ENCODE measurements at places on chromosomes 3 and 15.

GRCh38 chr3:31284776-31285175 lies 247.9 kb upstream of the STT3B start:
- DNase-seq = no peak

DNA sequence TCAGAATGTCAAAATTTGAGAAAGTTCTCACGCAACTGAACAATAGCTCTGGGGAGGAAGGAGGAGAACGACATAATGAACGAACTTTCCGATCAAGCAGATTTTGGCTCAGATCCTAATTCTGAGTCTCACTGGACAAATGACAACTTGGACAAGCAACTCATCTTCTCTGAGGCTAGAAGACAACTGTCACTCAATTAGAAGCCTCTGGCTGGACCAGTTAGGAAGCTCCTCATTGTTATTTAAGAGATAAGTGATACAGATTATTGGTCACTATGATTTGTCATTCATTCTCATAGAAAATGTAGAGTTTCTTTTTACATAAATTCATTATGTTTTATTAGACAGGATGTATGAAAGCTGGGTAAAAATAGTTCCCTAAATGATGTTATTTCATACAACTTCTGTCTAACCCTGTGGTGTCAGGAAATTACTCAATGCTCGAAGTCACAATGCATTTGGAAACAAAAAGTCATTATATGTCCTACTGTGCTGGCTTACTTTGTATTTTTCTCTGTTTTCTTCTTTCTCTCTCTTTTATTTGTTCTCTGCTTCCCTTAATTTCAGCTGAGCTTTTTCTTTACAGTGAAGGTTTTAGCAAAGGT lies 11.0 kb upstream of the C3orf49 start:
- no peak for DNase-seq

DNA sequence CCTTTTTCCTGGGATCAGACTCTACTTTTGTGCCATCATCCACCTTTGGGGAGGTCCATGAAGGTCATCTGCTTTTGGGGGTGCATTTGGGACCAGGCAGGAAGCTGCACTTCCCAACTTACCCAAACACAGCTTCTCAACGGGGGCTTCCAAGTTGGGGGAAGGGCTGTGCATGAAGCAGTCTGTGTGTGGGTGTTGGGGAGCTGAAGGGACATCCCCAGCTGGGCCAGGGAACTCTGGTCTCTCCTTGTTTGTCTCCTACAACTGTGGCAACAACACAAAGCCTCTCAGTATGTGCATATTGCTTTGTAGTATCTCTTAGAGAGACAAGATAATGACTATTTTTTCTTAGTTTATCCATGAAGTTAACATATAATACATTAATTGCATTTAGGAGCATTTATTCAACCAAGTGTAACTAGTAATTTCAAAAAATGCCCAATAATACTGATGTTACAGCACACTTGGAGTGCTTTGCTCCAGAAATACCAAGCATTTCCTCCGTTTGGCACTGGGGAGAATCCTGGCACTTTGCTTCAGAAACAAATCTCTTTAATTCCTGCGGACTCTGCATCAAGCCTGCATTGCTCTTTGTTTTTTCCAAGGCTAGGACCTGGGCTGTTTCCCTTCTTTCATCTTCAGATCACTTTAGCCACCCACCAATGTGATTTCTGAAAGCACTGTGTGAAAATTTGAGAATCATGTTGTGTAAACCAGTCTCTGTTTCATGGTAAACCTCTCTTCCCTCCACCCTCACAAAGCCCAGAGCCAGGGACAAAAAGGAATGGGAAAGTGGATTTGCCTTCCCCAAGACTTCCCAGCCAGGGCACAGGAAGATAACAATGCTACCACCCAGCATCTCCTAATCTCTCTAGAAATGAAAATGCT lies 126.2 kb upstream of the PFN2 start:
- DNase-seq = no peak

- no peak for DNase-seq
Observed at GRCh38 chr3:194212161-194212844, 76.4 kb downstream of the HES1 start.

DNA sequence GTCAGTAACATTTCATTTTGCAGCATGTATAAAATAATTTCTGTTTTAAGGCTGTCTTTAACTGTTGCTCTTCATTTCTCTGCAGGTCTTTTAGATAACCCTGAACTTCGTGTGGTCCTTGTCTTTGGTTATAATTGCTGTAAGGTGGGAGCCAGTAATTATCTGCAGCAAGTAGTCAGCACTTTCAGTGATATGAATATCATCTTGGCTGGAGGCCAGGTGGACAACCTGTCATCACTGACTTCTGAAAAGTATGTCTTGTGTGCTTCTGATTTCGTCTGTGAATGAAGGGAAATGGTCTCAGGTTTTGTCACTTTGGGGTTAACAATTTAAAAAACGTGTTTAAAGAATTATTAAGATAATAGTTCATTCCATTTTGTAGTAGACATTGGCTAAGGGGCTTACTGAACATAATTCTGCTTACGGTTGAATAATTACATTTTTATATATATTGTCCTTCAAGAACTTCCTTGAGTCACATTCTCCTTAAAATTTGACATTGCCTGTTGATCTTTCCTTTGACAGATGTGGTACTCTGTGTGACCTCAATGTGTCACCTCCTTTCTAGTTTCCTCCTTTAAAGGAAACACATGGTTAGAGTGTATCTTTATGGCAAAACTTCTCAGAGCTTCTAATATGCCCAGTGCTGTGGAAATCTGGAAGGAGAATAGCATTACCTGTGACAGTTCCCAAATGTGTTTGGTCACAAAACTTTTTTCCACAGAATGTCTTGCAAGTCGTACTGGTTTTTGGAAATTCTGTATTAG lies 26.3 kb downstream of the FBXO22 start:
- DNase-seq = no peak

DNA sequence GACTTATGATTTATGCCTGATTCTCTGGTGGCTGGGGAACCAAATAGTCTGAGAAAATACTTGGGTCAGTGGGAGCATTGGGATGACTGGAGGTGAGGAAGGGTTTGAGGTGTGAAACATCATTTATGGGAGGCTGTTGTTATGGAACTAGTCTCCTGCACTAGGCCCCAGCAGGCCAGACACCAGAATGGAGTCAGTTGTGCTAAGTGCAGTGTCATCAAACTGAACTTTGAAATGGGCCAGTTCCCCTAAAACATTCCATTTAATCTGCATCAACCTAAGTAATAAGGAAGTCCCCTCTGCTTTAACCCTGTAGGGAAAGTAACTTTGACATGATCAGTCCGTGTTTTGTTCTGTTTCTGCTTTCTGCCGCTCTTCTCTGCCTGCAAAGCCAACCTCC lies 44.9 kb upstream of the KLHL25 start:
- no peak for DNase-seq
